NCI-H187 (cell line): ENCODE measurements at places on chromosomes 1 and 21.
A peak's percentile ranks its signal among the peaks of the same experiment; 100 is the strongest.

- DNase-seq = no peak
These were observed 11.0 kb upstream of the TNFRSF8 start for GRCh38 chr1:12052008-12052573.

DNA sequence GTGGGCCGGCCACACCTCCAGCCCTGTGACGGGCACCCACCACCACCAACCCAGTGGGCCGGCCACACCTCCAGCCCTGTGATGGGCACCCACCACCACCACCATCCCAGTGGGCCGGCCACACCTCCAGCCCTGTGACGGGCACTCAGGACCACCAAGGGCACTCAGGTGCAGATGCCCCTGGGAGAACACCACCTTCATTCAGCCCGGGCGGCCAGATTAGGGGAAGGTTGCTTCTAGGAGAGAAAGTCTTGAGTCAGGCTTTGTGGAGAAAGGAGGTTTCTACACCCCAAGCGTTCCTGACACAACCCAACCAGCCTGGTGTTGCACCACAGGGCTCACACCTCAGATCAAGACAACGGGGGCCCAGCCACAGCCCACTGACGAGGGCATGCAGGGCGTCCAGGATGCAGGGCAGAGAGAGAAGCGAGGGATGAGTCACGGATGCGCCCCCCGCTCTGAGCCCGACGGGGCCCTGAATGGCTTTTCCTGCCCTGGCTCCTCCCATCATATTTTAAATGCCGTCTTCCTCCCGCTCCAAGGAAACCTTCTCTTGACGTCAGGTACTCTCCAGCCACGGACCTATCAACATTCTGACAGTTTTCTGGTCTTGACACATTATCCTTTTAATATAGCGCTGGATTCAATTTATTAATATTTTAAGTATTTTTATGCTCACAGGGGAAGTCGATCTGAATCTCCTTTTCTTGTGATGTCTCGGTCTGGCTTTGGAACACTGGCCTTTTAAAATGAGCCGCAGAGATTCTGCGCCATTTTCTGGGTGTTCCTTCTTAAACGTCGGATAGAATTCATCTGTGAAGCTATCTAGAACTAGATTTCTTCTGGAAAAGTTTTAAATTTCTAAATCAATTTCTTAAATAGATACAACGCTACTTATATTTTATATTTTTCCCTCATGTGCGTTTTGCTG lies 631 bp upstream of the SPATC1L start:
- DNase-seq = peak; percentile 79

- no peak for DNase-seq
These were observed 103.9 kb upstream of the VAMP3 start for GRCh38 chr1:7667159-7667558.

- DNase-seq = no peak
These were observed 11.7 kb downstream of the ATF3 start for GRCh38 chr1:212620293-212620692.

- no peak for DNase-seq
These were observed 46.8 kb downstream of the USP24 start for GRCh38 chr1:55168353-55168752.

DNA sequence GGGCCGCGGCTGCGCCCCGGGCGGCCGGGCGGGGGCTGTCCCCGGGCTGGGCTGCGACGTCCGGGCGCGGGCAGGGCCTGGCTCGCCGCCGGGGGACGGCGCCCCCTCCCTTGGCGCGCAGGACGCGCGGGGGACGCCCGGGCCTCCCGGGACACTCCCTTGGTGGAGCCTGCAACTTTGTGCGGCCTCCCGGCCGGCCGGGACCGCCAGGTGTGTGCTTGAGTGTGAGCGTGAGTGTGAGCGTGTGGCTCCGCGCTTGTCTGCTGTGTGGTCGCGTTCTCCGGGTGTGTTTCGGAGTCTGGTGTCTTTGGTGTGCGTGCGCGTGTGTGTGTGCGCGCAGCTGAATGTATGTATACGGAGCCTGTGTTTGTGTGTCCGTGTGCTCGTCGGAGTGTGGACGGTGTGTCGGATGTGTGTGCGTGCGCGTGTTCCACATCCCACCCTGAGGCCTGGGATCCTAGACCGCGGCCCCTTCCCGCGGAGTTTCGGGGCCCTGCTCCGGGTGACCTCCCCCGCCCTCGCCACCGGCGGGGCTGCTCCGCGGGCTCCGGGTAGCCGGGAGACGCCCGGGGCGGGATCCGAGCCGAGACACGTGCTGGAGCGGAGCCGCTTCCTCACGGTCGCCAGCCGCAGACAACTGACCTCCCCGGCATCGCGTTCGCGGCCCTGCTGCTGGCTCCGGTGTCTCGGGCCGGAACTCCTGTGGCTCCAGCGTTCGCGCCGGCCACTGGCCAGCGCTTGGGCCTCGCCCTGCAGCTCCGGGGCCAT lies 1.7 kb downstream of the PTPRU start:
- DNase-seq = no peak

- no peak for DNase-seq
These were observed 91.2 kb upstream of the JUN start for GRCh38 chr1:58874757-58875755.
